NB4 (cell line): ENCODE measurements at places on chromosomes 1 and 21.
A peak's percentile ranks its signal among the peaks of the same experiment; 100 is the strongest.

- DNase-seq, result peak; percentile 94
Observed at GRCh38 chr1:231613419-231614349, 12.9 kb upstream of the DISC1 start.

- DNase-seq, result no peak
Observed at GRCh38 chr1:215765833-215766232, 198.7 kb downstream of the KCTD3 start.

- DNase-seq, result peak; percentile 33
Observed at GRCh38 chr21:30340714-30341573, 3.5 kb upstream of the KRTAP27-1 start.

GRCh38 chr1:1308756-1309250 is 406 bp downstream of the PUSL1 start:
- no peak for DNase-seq

DNA sequence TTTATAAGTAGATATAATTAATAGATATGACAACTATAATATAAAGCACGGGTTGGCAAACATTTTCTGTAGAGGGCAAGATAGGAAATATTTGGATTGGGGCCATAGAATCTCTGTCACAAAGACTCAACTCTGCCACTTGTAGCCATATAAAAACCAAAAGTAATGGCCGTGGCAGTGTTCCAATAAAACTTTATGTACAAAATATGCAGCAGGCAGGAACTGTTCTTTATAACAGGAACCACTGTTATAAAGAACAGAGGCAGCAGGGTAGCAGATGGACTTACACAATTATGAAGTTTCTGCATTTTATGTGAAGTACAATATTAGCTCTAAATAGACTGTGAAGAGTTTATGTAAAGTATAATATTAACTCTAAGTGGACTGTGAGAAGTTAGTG is 16.9 kb upstream of the QSOX1 start:
- no peak for DNase-seq

GRCh38 chr1:109104364-109105151 is 9.4 kb upstream of the ELAPOR1 start:
- peak; percentile 59 for DNase-seq

GRCh38 chr21:14554948-14555347 is 8.8 kb upstream of the SAMSN1 start:
- DNase-seq, result no peak

DNA sequence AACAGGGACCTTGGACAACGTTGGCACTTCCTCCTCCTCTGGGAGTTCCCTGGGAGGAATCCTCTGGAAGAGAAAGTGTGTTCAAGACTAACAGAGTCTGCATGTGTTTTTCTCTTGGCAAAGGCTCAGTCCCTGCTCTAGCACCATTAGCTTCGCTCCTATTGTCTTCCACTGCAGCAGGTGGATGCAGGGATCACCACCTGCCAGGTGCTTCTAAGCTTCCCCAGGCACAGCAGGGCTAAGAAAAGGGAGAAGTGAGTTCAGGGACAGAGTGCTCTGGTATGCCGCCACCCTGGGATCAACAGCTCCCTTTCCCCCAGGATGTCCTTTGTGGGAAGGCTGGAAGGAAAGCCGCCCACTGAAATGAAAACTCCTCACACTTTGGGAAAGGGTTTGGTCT is 43.9 kb upstream of the IL20 start:
- DNase-seq, result no peak

- peak; percentile 64 for DNase-seq
Observed at GRCh38 chr1:117061986-117062415, 1.9 kb downstream of the TTF2 start.

GRCh38 chr1:154440036-154440804 is 35.1 kb downstream of the IL6R start:
- no peak for DNase-seq

- no peak for DNase-seq
Observed at GRCh38 chr1:55288245-55288644, 73.1 kb upstream of the USP24 start.

DNA sequence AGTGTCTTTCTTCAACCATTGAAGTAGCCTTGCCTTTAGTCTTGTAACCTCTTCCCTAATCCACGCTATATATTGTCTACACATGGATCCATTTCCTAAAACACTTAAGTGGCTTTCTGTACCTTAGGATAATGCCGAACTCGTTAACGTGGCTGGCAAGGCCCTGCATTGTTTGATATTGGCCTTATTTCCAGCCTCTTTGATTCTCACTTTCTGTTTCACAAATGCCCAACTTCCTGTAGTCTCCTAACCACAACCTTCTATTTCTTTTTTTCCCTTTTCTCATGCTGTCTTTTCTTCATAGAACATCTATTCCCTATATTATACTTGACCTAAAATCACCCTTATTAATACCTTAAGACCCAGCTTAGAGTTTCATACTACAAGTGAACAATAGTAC is 536.0 kb downstream of the LMO4 start:
- DNase-seq, result no peak

DNA sequence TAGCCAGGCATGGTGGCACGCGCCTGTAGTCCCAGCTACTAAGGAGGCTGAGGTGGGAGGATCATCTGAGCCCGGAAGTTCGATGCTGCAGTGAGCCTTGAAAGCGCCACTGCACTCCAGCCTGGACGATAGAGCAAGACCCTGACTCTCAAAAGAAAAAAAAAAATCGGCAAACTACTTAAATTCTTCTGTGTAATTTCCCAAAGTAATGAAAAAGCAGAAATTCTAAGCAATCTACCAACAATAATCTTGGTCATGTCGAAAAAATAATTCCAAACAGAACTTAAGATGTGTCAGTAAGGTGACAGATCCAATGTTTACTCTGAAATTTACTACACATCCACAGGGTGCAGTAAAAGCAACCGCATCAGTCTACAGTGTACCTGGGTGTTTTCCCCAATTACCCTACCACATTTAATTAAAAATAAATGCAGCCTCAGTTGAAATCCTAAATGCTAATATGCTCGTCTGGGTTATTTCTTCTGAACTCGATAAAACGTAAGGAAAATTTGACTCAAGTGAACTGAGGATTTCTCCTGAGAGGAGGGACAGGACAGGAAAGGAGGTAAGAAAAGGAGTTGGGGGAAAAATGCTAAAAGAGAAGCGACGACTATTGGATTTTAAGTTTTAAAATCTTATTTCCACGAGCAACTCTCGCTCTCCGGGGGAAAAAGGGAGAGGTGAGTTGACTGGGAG is 801 bp downstream of the EPRS1 start:
- DNase-seq, result peak; percentile 55

- DNase-seq, result no peak
Observed at GRCh38 chr21:37357691-37358090, 8.9 kb upstream of the DYRK1A start.

- DNase-seq, result no peak
Observed at GRCh38 chr1:13779930-13780329, 79.9 kb downstream of the PRDM2 start.

DNA sequence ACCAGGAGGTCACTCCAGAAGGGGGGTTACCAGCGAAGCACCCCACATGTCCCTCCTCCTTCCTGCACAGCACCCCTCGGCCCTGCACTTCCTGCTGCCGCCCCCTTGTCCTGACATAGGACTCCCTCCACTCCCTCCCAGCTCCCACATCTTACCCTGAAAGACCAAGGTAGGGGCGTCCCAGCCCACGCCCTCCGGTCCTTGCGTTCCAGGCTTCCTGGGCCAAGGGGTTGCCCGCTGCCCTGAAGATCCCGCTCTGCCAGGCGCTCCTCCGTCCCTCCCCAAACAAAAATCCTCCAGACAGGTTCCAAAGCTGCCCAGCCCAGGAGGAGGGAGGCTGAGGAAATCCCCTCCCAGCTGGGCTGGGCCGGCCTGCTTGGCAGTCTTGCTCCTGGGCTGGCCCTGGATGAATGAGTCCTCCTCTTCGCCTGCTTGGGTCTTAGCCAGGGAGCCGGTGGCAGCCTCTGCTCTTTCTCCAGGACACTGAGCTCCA is at the start of gene RHBDL2:
Gene RHBDL2, minus strand, starts transcription at position 304 of the 493 bp plus-strand sequence. CDS start 22,618 bp downstream, outside the sequence.
- DNase-seq, result no peak

GRCh38 chr1:232012773-232013386 is 386.3 kb downstream of the DISC1 start:
- DNase-seq, result peak; percentile 4
